Left hindlimb (tissue), 1 donor: ENCODE measurements at places on chromosomes 13 and 19.
A peak's percentile ranks its signal among the peaks of the same experiment; 100 is the strongest.

- DNase-seq = no peak
These were observed 364.6 kb upstream of the ZNF507 start for GRCh38 chr19:31980796-31981195.

DNA sequence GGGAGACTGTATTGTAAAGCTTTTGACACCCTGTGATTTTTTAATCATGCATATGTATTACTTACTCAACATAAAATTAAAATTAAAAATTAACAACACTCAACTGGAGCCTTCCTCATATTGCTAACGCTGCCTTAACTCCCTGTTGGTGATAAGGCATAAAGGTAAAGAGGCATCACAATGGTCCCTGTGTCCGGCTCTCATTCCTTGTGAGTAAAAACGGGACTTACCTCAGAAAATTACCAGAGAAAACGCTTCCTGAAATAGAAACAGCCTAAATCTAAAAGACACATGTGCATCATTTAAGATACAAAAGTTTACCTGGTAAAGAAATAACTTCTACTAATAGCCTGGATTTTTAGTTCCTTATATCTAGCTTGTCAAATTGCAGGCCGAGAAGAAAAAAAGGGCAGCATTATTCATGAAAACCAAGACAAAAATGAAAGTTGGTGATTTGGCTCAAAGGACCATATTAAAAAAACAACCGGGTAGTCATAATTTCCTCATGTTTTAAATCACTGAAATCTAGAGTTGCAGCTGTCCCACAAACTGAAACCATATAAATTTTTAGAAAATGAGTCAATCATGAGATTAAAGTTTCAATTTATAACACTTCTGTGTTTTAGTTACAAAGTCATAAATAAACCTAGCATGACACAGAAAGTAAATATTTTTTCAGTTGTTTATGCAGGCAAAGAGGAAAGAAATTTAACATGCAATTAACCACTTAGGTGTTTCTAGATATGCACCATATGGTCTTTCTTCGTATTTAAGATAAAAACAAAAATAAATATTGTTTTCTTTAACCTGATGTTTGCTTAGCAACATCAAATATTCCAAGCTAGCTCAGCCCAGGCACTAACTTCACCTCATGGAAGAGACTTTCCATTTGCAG, 94.7 kb downstream of the MIPEP start:
- DNase-seq = no peak

DNA sequence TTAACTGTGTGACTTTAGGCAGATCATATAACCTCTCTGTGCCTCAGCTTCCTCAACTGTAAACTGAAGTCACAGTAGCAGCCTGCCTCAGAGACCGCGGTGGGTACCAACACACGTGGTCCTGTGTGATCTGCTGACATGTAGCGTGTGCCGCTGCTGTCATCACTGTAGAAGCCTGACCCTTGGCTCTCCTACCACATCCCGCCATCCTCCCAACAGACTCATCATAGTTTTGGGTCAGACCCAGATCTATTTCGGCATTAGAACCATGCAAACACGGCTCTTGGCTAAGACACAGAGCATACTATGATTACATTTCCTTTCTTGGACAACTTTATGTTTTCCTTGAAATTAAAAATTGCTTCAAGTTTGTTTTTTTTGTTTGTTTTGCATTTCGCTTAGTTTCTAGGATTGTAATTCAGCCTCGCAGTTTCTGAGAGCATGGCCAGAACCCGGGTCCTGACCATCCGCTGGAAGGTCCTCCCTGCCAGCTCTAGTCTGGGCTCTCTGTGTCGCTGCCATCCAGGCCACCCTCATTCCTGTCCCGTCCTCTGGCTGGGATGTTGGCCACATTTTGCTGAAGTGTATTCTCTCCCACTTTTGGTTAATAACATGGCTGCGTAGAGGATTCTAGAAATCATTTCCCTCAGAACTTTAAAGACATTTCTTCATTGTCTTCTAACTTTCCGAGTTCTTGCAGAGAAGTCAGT, 53.0 kb downstream of the GGACT start:
- no peak for DNase-seq

GRCh38 chr19:30115947-30116346, 173.9 kb downstream of the URI1 start:
- DNase-seq = no peak

GRCh38 chr19:1650650-1651567, 1.5 kb downstream of the TCF3 start:
- peak; percentile 72 for DNase-seq

GRCh38 chr13:39410096-39410901, 192.7 kb downstream of the LHFPL6 start:
- no peak for DNase-seq

- DNase-seq = no peak
These were observed 2823.7 kb upstream of the PCDH20 start for GRCh38 chr13:64239372-64239771.

GRCh38 chr19:2291185-2291751, 9.3 kb upstream of the PEAK3 start:
- DNase-seq = peak; percentile 36

DNA sequence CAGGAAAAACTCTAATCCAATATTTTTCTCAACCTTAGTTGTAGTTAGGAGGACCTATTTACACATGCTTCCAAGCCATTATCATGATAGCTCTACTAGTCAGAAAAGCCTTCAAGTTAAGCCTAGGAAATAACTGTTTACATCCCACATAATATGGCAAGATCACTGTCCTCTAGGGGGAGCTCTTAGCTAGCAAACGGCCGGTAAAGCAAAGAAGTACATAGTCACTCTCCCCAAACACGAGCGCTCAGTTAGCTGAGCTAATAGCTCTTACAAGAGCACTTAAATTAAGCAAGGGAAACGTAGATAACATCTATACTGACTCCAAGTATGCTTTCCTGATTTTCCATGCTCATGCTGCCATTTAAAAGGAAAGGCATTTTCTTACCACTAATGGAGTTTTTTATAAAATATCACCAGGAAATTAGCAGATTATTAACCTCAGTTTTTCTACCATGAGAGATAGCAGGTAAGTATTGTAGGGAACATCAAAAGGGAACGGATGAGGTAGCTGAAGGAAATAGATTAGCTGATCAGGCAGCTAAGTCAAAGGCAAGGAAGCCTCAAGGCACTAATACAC, 100.6 kb upstream of the PABPC3 start:
- DNase-seq = no peak

- DNase-seq = no peak
These were observed 68.4 kb downstream of the SPATA13 start for GRCh38 chr13:24228852-24229458.

DNA sequence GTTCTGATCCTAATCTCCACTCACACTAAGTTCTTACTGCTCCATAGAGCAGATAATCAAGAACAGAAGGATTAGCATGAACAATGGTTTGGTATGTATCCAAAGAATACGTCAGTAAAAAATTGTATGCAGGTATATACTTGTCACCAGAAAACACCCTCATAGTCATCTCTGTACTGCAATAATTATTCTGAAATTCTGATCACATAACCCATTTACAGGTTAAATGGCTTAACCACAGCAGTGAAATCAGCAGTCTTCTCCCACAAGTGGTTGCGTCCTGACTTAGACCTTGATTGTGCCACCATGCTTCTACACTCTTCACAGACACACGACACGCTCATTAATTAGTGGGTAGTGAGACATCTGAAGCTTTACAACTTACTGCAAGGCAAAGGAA, 50.9 kb downstream of the LNX2 start:
- no peak for DNase-seq

DNA sequence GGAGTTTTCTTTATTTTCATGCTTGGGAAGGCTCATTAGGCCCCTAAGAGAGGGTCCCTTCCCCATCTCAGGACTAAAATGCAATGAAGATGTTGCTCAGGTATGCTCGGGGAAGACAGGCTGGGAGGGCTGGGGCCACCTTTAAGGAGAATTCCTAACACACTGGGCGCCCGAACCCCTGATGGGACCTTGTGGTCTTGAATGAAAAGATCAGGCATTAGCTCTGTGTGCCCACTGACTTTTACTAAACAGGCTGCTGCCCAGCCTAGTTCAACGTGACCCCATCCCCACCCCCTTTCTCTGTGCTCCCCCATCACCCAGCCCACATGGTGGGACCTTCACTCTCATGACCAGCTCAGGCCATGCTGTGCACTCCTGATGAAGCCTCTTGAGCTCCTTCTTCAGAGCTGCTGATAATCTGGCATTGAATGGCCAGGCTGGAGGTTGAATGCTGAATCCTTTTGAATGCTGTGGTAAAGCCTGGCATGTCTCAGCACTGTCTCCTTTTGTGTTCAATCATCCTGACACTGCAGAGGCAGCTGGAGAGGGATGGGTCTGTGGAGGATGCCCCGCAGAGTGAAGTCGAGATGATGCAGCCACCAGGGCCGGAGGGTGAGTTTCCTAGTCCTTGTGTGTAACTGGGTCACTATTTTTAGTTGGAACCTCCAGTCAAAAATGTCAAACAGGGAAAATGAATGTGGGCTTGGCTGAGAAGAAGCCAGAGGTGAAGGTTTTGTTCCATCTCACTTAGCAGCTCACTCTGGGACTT, 209.1 kb downstream of the UQCRFS1 start:
- DNase-seq = no peak

DNA sequence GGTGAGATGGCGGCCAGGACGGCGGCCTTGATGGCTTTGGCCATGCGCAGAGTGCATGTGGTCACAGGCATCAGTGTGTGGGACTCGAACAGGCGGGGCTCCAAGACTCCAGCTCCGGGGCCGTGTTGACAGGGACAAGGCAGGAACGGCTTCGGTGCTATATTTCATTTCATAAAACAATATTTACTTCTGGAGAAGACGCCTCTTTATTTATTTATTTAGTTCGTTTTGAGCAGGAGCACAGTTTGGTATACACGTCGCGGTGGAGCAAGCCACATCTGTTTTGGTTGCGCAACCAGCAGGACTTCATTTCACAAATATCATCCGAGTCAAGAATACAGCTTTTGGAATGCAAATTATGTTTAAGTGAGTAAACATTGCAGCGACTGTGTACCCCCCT, 166.7 kb upstream of the TSHZ3 start:
- DNase-seq = no peak

- no peak for DNase-seq
These were observed 30.7 kb upstream of the RCBTB2 start for GRCh38 chr13:48563626-48564025.
